Natural killer cell (primary cell): ENCODE measurements at places on chromosomes 3 and 15. TPM values are rescaled to one million over a fixed set of nuclear protein-coding genes. Genes with fewer than 3 reads are reported as not detected.

GRCh38 chr3:73614419-73614818, 10.3 kb downstream of the PDZRN3 start:
- DNase-seq, result no peak

DNA sequence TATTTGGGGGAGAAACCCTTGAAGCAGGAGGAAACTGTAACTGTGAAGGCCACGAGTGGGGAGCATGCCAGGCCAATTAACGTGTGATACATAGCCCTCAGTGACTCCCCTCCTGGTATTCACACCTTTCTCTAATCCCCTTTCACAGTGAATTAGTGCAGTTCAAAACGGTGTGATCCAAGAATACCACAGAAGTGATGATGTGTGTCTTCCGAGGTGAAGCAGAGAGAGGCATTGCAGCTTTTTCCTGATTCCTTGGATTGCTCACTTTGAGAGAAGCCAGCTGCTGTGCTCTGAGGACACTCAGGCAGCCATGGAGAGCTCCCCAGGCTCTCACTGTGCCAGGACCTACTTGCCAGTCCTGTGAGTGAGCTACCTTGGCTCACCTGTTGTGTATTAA, 17.3 kb downstream of the NIPA2 start:
- DNase-seq, result no peak

- no peak for DNase-seq
Observed at GRCh38 chr15:40923551-40923950, 5.6 kb upstream of the DLL4 start.

DNA sequence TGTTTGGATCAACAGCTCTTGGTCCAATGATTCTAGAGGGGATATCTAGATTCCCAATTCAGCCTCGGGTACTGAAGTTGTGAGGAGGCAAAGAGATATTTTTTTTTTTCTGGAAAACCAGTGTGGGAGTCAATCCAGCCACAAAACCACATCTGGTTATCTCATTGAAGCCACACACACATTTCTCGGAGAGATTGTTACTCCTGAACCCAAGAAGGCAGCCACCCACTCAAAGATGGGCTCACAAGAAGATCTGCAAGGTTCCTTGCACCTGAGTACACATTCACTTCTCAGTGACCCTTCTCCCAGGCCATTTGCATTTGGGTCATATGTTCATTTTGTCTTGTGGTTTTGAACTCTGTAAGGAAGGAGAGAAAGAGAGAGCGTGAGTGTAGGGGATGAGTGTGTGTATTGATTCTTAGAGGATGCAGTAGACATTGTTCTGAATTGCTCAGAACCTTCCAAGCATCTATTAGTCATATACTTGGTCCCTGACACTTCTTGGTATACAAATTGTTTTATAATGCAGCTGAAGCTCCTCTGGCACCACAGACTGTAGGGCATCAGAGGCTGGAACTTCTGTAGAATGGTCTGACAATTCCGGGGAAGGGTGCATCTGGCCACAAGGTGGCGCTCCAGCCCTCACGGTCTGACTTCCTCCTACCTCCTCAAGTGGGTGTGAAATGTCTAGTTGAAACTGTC, 39.3 kb upstream of the TRA2B start:
- peak; percentile 86 for DNase-seq

- DNase-seq, result no peak
Observed at GRCh38 chr3:131835906-131836305, 198.9 kb downstream of the CPNE4 start.

DNA sequence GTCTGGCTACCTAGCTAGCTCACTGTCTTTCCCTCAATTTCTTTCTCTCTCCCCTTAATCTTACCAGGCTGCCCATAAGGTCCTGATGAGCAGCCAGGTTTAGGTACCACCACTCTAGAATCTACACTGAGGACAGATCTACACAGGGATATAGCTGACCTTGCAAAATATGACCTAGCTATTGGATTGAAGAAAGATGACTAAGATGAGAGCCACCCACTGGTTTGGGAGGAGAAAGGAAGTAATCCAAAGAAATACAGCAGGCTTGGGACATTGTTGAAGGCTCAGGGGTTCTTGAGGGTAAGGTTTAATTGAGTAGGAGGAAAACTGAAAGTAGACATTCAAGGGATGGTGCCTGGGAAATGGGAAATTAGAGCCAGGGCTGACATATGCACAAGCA, 142.0 kb upstream of the TMC3 start:
- no peak for DNase-seq

- peak; percentile 13 for DNase-seq
Observed at GRCh38 chr15:92074646-92075045, 221.1 kb downstream of the SLCO3A1 start.

GRCh38 chr3:23952646-23953045, 7.6 kb downstream of the NR1D2 start:
- no peak for DNase-seq

DNA sequence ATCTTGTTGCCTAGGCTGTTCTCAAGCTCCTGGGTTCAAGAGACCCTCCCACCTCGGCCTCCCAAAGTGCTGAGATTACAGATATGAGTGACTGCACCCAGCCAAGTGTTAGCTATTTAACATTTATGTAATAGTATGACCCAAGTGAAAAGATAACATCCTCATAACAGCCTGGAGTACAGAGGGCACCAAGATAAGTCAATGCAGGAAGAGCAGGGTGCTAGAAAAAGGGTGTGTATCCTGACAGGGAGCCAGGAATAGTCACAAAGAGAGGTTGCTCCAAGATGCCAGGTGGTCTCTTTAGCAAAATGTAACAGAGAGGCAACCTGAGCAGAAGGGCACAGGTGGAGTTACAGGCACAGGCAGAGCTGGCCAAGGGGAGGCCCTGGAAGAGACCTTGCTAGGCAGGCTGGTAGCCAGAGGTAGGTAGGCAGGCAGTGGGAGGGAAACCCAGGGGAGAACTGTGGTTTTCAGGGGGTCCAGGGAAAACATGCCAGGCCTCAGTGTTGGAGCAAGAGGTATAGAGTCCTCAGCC, 277.4 kb downstream of the ERC2 start:
- no peak for DNase-seq

- DNase-seq, result no peak
Observed at GRCh38 chr3:197286678-197287077, 11.7 kb downstream of the DLG1 start.

- DNase-seq, result no peak
Observed at GRCh38 chr3:166223120-166223519, 385.9 kb upstream of the BCHE start.

DNA sequence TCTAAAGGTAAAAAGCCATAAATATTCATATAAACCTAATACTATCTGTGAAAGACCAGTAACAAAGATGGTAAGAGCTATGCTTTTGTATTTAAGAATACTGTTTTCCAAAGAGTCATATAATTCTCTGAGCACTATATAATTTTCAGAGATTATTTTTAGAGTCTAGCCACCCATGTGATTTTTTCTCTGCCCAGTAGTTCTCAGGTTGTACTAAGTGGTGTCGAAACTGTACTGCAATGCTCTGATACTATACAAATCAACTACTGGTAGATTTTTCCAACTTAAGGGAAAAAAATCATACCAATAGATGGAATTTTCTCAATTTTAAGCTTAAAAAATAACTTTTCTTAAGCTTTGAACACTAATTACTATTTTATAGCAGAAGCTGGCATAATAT, 104.8 kb downstream of the MYO5A start:
- DNase-seq, result no peak

GRCh38 chr3:136022529-136023263, 57.2 kb downstream of the PPP2R3A start:
- no peak for DNase-seq

- no peak for DNase-seq
Observed at GRCh38 chr3:12420393-12420792, 63.9 kb upstream of the TSEN2 start.

GRCh38 chr15:80856809-80857377, 77.7 kb downstream of the CEMIP start:
- no peak for DNase-seq

The SST gene
- total RNA-seq, result not detected

The TXNRD3 gene
- total RNA-seq, result 1.1 TPM

The GOLGA8G gene
- 0.09 TPM for total RNA-seq

The CFAP92 gene
- 0.26 TPM for total RNA-seq

The GOLGA8A gene
- total RNA-seq, result 174 TPM

The KBTBD13 gene
- not detected for total RNA-seq

The GOLGA8T gene
- total RNA-seq, result 4.0 TPM

The AMT gene
- 14.0 TPM for total RNA-seq

The CCDC13 gene
- total RNA-seq, result 0.88 TPM
